Activated gamma-delta T cell (primary cell): ENCODE measurements at places on chromosomes 3 and 15.

GRCh38 chr3:25191673-25192072, 236.4 kb upstream of the RARB start:
- no peak for DNase-seq

DNA sequence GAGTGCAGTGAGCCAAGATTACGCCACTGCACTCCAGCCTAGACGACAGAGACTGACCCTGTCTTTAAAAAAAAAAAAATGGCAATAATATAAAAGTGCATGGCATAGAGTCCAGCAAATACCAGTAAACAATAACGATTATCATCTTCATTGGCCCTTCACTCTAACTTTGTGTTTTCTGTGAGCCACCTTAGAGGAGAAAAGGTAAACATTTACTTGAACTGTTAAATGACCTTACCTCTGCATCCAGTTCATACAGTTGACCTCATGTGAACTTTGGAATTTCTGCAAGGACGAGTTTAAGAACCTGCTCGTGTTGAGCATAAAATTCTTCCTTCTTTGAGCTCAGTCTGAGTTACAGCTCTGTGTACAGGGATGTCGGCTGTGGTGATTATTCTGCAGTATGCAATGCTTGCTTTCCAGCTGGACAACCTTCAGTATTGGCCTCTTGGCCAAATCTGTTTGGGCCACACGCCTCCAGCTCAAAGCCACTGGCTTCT, 56.6 kb downstream of the RLBP1 start:
- DNase-seq: no peak

GRCh38 chr15:70741677-70742293, 21.6 kb downstream of the UACA start:
- DNase-seq: no peak

GRCh38 chr3:73481888-73482287, 142.9 kb downstream of the PDZRN3 start:
- DNase-seq: no peak

GRCh38 chr3:153591561-153592245, 429.7 kb downstream of the RAP2B start:
- no peak for DNase-seq
